Fibroblast of skin of scalp (primary cell): ENCODE measurements at places on chromosomes 6 and 20.

DNA sequence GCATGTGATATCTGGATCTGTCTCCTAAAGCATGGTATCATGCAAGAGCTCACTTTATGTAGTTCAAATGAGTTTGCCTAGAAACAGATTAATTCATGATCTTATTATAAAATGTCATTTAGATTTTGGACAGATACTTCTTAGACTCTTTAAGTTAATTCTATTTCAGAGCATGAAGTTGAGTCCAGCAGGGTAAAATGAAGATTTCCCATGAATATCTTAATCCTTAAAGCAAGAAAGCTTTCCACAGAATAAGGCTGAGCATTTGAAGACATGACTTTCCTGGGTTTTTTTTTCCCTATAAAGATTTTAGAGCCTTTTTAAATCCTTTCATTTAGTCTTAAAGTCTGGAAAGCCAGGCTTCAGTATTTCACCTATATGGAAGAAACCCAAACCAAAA is 556.0 kb upstream of the GJE1 start:
- DNase-seq: no peak

GRCh38 chr6:167279766-167280446 is 11.2 kb upstream of the UNC93A start:
- no peak for DNase-seq

GRCh38 chr20:58889334-58889760 is 36.8 kb downstream of the GNAS start:
- DNase-seq: no peak

GRCh38 chr6:57013521-57013926 is 33.0 kb upstream of the KIAA1586 start:
- peak; percentile 82 for DNase-seq

DNA sequence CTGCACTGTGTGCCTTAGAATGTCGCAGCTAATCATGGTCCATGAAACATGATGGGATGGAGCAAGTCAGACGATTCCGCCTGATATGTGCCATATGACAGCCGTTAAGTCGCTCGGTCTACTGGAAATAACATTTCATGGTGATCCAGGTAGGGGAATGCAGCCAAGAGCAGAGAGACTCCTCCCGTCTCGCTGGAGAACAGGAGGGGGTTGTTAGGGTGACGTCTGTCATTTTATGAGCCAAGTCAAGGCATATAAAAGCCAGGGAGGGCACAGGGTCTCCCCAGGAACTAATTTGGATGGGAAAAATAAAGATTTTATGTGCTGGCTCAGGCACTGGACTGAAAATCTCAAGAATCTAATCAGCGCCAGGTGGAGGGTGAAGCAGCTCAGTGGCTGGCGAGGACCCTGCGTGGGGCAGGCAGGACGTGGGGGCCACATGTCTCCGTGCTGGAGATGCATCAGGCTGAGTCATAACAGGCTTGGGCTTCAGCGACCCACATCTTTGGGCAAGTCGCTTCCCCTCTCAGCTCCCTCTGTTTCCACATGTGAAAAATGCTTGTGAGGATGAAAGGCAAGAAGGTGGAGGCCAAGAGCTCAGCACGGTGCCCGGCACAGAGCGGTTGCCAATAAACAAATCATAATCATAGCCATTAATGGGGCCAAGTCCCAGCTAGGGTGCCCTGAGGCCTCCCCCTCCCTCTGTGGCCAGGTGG is 234.6 kb downstream of the ANKRD60 start:
- peak; percentile 20 for DNase-seq
